SJCRH30 (cell line): ENCODE measurements at places on chromosomes 3 and 15. TPM values are rescaled to one million over a fixed set of nuclear protein-coding genes. Genes with fewer than 3 reads are reported as not detected.

GRCh38 chr3:12508291-12508700 is 24.0 kb downstream of the TSEN2 start:
- peaks cover 10% of the 10 kb centered on the region; the same call in 1 of the 2 replicates for H3K4me1 ChIP-seq
- H3K27me3 ChIP-seq: no peaks in the 10 kb centered on the region
- peak overlapping the region; percentile 19; the same call in 1 of the 2 replicates for H3K27ac ChIP-seq
- DNase-seq: peak; percentile 42
- H3K36me3 ChIP-seq: peaks cover 10% of the 10 kb centered on the region; the same call in 1 of the 2 replicates

GRCh38 chr3:12062605-12063004 is 58.4 kb downstream of the SYN2 start:
- no peaks in the 10 kb centered on the region for H3K4me1 ChIP-seq
- H3K4me3 ChIP-seq: no peak overlapping the region
- no peak overlapping the region for H3K27ac ChIP-seq
- H3K27me3 ChIP-seq: no peaks in the 10 kb centered on the region
- no peaks in the 10 kb centered on the region for H3K36me3 ChIP-seq

DNA sequence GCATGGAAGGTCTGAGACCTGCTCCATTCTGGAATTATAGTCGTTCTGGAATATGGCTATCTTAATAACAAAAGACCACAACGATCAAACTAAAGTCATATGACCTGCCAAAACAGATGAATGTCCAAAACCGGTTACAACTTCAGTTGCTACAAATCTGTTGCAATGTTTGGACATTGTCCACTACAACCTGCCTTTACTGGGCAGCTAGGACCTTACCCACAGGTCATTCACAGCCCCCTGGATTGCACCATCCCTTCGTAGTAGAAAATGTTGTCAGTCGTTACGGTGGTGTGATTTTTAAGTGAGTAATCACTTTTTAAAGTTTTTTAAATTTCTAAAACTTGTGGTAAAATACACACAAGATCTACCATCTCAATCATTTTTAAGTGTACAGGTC is 22.5 kb upstream of the SRGAP3 start:
- H3K4me3 ChIP-seq: no peak overlapping the region
- H3K27ac ChIP-seq: no peak overlapping the region
- DNase-seq: no peak
- no peaks in the 10 kb centered on the region for H3K4me1 ChIP-seq
- H3K27me3 ChIP-seq: no peaks in the 10 kb centered on the region; the same call in 1 of the 2 replicates

GRCh38 chr15:31458596-31459399 is 132.2 kb downstream of the KLF13 start:
- no peaks in the 10 kb centered on the region for H3K27me3 ChIP-seq
- no peaks in the 10 kb centered on the region for H3K4me1 ChIP-seq
- no peak overlapping the region for H3K4me3 ChIP-seq
- no peak overlapping the region for H3K27ac ChIP-seq

GRCh38 chr3:161265916-161266571 is 44.9 kb downstream of the NMD3 start:
- no peaks in the 10 kb centered on the region for H3K36me3 ChIP-seq
- H3K4me1 ChIP-seq: peaks cover 5% of the 10 kb centered on the region; the same call in 1 of the 2 replicates
- no peak overlapping the region for H3K4me3 ChIP-seq
- DNase-seq: no peak
- peak overlapping the region; percentile 40 for H3K27ac ChIP-seq

DNA sequence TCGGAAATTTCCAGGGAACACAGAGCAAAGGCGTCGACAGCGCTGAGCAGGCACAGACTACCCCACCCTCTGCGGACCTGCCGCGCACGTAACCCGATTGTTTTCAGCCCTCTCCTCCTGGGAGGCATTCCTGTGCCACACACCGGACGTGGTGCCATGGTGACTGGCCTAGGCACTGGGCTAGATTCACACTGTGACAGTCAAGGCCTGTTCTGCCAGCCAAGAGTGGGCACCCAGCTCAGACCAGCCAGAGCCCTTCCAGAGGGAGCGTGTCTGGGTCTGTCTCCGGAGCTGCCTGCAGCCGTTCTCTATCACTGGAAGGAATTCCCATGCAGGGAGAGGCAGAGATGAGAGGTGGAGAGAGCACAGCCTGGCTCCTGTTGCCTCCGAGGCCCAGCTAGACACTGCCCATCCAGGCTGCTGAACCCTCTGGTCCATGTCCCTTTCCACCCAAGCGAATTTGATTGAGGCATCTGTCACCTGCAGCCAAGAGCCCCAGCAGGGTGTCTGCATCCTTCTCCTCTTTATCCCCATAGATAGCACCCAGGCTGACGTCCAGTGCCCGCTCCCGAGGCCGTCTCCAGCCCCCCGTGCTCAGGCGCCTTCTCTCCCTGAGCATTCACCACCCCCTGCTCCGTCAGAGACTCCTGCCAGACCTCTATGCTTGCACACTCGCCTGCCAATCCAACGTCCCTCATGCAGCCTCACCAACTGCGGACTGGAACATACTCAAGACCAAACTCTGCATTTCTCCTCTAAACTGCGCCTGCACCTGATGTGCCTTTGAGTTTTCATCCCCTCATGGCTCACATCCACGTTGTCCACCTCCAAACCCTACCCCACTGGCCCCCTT is 267.5 kb downstream of the OCA2 start:
- no peaks in the 10 kb centered on the region for H3K4me1 ChIP-seq
- H3K27me3 ChIP-seq: no peaks in the 10 kb centered on the region
- no peak overlapping the region for H3K4me3 ChIP-seq
- no peak overlapping the region for H3K27ac ChIP-seq
- H3K36me3 ChIP-seq: no peaks in the 10 kb centered on the region
- DNase-seq: no peak

DNA sequence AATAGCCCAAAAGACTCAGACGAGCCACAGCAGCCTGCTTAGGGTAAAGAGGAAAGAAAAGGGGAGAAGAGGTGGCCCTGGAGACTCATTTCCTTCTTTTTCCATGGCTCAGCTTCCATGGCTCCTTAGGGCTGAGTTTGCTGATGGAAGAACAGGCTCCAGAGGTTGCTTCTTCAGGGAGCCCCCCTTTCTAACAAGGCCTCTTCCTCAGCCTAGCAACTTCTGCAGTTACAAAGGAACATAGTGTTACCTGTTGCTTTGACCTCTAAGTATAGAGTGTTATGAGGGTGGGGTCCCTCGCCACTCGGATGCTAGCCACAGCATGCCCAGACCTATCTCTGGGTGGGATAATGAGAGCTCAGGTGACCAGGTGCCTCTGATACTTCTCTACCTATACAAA is 43.2 kb upstream of the SPESP1 start:
- no peaks in the 10 kb centered on the region for H3K36me3 ChIP-seq
- H3K27ac ChIP-seq: no peak overlapping the region
- DNase-seq: no peak
- H3K4me1 ChIP-seq: no peaks in the 10 kb centered on the region

Gene MYZAP
- total RNA-seq: 13.0 and 15.9 TPM in 2 replicates

- DNase-seq: no peak
- H3K36me3 ChIP-seq: no peaks in the 10 kb centered on the region
- H3K4me3 ChIP-seq: no peak overlapping the region
- no peak overlapping the region for H3K27ac ChIP-seq
These were observed 321.8 kb downstream of the CTNNB1 start for GRCh38 chr3:41521010-41521655.

DNA sequence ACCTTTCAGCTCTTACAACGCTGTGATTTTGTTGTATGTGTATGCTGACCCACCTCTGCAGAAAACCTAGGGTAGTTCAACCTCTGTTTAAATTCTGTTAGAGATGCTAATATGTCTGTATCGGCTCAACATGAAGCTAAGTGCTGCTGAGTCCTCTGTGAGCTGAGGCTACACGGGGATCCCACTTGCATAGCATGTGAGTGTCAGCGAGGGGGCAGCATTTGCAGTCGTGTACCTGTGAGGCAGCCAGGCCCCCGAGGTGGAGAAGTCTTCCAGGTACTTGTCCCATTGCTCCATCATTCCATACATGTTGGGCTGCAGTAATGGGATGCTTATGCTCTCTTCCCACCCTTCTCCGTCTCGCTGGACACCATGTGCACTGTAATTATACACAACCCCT is 3.7 kb downstream of the MKRN2OS start:
- no peak overlapping the region for H3K27ac ChIP-seq
- no peak overlapping the region for H3K4me3 ChIP-seq
- H3K4me1 ChIP-seq: 0 out of 2 replicates have a peak, but pooled peaks cover 5% of the 10 kb centered on the region
- no peak for DNase-seq
- H3K27me3 ChIP-seq: no peaks in the 10 kb centered on the region

DNA sequence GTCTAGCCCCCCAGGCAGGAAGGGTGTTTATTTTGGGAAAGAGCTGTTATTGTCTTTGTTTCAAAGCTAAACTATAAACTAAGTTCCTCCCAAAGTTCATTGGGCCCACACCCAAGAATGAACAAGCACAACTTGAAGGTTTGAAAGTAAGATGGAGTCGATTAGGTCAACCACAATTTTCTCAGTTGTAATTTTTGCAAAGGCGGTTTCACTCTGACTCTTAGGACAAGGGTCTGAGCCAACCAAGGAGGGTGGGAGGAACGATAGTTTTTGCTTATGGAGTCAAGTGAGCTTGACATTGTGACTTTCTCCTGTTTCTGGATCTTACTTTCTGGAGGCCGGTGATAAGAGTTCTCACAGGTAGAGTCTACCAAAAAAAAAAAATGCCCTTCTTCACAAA is 5.8 kb upstream of the ZNF770 start:
- no peaks in the 10 kb centered on the region for H3K27me3 ChIP-seq
- no peak for DNase-seq
- no peak overlapping the region for H3K4me3 ChIP-seq
- H3K4me1 ChIP-seq: no peaks in the 10 kb centered on the region
- no peaks in the 10 kb centered on the region for H3K36me3 ChIP-seq
- no peak overlapping the region for H3K27ac ChIP-seq

Gene SYNPR
- not detected in 2 replicates for total RNA-seq

DNA sequence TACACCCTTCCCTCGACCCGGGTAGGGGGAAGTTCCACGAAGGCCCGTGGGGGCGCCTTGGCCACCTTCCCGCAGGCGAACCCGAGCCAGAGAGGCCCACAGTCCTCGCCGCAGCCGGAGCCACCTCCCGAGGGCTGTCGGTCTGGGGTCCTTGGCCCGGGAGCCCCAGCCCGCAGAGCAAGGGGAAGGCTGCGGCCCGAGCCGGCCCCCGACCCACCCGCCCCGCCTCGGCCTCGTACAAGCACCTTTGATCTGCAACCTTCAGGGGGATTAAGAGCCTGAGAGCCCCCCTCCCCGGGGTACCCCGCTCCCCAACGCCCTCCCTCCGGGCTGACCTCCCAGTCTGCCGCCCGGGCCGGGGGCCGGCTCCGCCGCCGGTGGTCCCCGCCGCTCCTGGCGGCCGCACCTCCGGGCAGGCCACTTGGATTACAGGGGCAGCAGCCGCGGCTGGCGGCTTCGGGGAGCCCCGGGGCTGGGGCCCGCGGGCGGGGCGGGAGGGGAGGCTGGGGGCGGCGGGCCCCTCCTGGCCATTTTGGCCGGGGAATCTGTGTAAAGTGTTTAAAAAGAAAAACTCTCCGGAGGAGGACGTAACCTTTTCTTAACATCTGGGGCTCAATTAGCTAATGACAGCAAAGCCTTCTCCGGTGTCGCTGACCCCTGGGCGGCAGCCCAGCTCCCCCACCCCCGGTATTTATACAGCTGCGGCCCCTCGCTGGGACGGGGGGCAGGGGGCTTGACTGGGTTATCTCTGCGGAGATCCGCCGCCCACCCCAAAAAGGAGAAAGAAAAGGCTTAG is 40.2 kb downstream of the EPHB3 start:
- H3K36me3 ChIP-seq: no peaks in the 10 kb centered on the region
- DNase-seq: peak; percentile 42
- H3K27me3 ChIP-seq: no peaks in the 10 kb centered on the region

DNA sequence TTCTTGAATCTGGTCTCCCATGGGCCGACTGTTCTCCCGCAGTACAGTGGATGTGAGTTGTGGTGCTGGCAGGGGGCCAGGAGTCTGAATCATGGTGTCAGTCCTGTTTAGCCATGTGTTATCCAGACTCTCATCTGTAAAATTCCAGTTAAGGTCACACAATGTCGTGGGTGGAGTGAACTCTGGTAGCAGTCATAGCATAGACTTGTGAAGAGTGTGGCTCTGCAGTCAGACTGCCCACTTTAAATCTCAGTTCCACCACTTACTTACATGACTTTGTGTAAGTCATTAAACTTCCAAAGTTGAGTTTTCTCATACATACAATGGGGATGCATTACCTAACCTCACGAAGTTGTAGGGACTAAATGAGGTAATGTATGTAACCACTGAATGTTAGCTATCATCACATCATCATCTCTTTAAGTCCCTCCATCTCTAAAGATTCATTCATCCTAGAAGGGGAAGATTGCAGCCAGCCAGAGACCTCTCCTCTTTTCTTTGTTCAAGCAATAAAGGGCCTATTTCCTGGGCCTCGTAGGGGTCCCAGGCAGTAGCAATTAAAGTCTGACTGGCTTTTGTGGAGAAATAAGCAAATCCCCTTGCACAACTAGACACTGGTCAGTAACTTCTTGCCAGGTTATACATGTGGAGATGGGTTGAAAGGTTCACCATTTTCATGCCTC is 93.9 kb downstream of the PCCB start:
- peak; percentile 65 for DNase-seq

GRCh38 chr3:18743761-18744160 is 318.6 kb upstream of the SATB1 start:
- no peaks in the 10 kb centered on the region for H3K27me3 ChIP-seq
- no peak for DNase-seq
- H3K27ac ChIP-seq: no peak overlapping the region
- no peaks in the 10 kb centered on the region for H3K4me1 ChIP-seq
- H3K36me3 ChIP-seq: no peaks in the 10 kb centered on the region
- no peak overlapping the region for H3K4me3 ChIP-seq

DNA sequence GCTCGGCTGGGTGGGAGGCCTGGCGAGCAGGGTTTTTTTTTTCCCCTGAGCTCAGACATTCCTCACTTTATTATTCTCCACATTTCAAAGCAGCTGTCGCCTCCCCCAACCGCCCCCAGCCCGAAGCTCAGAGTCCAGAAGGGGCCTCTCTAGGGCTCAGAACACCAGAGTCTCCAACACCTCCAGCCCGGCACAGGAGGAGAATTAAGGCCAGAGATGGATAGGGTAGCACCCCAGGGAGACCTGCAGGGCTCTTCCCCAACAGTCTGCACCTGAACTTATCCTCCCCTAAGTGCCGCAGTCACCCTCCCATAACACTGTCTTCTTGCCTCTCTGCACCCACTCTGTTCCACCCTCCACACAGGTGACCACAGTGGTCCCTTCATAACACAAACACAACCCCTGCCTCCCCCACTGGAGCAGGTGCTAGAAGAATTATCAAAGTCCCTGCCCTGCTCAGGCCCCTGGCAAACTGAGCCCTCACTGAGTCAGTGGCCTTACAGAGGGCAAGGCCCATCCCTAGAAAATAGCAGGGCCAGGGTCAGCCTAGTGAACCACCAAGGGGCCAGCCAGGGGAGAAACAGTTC is 14.1 kb downstream of the MYL3 start:
- no peaks in the 10 kb centered on the region for H3K27me3 ChIP-seq
- no peaks in the 10 kb centered on the region for H3K36me3 ChIP-seq
- H3K27ac ChIP-seq: no peak overlapping the region
- no peak overlapping the region for H3K4me3 ChIP-seq

- H3K4me1 ChIP-seq: peaks cover 5% of the 10 kb centered on the region; the same call in 1 of the 2 replicates
- no peaks in the 10 kb centered on the region for H3K27me3 ChIP-seq
- no peak overlapping the region for H3K4me3 ChIP-seq
- no peak overlapping the region for H3K27ac ChIP-seq
These were observed 17.5 kb upstream of the GOLGA8J start for GRCh38 chr15:30065025-30065801.

Gene NRROS
- total RNA-seq: not detected in 2 replicates

GRCh38 chr15:101723171-101723873 is 951 bp downstream of the TARS3 start:
- peaks cover 23% of the 10 kb centered on the region for H3K4me1 ChIP-seq
- peak overlapping the region; percentile 73 for H3K27ac ChIP-seq
- no peaks in the 10 kb centered on the region for H3K27me3 ChIP-seq
- peaks cover 22% of the 10 kb centered on the region for H3K36me3 ChIP-seq
